ENCODE measurements at places on chromosomes 12 and 14.

DNA sequence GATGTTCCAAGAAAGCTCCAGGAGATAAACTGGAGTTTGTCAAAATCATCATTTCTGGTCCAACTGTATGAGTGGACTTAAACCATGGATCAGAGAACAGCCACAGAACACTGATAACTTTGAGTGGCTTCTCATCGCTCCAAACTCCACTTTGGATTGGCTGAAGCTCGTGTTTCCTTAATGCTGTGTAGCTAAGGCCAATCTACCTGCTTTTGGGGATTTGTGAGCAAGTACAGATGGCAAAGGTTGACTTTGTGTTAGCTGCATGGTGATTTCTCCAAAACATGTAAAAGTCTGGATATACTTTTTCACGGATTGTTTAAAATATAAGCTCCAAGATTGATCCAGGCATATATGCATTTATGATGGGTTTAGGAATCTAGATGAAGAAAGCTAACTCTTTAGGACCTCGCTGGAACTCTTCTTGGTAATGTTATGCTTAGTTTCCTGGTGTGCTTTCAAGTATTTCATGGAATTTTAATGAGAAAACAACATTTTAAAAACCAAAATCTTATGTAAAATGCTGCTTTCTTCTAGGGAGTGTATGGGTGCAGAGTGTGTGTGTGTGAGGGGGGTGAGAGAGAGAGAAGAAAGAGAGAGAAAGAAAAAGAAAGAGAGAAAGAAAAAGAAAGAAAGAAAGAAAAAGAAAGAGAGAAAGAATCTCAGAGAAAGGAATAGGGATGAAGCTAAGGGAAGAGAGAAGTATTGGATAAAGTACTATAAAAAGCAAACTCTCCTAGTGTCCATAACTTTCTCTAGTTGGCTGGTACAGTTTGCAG is 11.6 kb upstream of the PAX9 start:
- no peak for DNase-seq

DNA sequence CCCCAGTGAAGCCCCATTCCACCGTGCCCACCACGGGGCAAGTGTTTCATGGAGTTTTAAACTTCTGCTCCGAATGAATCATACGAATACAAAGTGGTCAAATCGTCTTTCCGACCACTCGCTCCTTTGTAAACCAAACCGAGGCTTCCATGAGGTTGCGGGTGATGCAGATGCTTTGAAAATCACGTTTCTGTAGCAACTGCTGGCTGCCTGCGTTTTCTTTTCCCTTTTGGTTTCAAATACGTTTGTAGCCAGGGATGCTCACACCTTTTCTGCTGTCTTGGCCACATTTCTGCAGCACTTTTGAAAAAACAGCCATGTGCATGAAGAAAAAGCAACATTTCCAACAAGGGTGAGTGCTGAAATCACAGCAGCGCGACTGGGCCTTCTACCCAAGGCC is 33.7 kb downstream of the RFLNA start:
- no peak for DNase-seq

DNA sequence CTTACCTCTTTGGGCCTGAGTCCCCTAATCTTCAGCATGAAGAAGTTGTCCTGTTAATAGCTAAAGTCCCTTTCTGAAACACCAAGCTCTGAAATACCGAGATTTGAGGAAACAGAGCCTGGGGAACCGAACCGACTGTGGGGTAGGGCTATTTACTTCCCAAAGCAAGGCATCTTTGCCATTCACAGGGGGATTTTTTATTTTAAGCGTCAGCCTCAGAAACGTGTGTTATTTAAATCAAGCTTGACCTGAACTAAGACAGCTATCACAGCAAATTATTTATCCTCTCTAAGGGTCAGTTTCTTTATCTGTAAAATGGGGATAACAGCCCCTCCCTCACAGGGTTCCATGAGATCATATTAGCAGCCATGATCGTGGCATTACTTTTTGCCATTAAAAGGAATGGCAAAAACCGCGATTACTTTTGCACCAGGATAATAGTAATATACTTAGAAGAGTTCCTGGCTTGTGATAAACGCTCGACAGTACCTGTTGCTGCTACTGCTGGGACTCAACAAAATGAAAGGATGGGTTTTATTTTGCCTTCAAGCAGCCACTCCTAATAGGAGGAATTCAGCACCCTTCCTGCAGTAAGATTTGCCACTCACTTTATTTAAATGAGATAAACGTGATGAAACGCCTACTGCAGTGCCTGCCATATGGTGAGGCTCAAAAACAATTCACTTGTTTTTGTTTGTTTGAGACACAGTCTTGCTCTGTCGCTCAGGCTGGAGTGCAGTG is 1.3 kb upstream of the CORO1C start:
- no peak for DNase-seq

- DNase-seq = no peak
These were observed 13.3 kb downstream of the MOAP1 start for GRCh38 chr14:93171376-93171775.

- no peak for DNase-seq
These were observed 396.8 kb downstream of the RPS29 start for GRCh38 chr14:49189375-49189774.

DNA sequence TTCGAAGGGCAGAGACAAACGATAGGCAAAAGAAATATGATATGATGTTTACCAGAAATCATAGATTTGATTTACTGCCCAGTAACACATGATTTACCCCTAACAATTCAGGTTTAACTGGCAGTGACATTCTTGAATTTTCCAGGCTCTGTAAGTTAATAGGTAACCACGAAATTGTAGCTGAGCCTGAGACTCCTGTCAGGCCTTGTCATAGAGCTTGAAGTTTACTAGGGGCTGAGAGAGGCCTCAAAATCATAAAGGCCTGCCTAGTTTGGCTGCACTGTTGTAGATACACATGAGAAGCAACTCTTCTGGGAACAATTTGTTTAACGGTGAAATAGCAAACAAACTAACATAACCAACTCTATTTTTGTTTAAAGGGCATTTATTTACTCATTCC is 3.3 kb downstream of the ERP27 start:
- DNase-seq = no peak

DNA sequence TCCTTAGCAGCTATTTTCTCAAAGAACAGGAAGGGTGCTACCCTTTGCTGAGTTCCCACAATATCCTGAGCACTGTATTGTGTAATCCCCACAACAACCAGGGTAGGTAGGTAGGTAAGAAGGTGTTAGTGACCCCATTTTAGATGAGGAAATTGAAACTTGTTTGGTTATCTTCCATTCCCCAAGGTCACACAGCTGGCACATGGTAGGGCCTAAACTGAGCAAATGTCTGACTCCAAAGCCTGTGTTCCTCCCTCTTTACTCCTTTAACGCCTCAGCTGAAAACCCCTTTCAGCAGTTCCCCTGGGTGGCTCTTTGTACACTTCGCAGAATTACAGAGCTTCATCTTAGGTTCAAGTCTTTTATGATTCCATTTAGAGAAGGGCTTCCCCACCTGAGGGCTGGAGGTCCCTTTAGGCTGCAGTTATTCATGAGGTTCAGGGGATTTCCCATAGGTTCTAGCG is 26.5 kb upstream of the RIC8B start:
- DNase-seq = no peak

DNA sequence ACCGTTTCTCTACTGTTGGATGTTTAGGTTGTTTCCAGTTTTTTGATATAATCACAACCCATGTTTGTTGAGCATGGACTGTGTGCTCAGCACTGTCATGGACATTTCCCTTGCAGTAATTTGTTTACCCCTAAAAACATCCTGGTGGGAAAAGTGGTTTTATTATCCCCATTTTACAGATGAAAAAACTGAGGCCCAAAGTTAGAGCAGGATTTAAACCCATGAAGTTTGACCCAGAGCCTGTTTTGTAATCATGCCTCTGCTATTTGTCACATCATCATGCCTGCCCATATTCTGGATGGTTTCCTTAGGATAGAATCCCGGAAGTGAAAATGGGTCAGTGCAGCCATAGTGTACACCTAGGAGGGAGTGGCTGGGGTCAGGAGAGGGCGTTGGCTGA is 17.0 kb upstream of the LRP1-AS start:
- no peak for DNase-seq

Measured in activated CD8-positive, alpha-beta memory T cell treated with anti-CD3 and anti-CD28 coated beads for 1 hour (primary cell).